Tongue (tissue), 3 donors: ENCODE measurements at places on chromosomes 11 and 22. TPM values are rescaled to one million over a fixed set of nuclear protein-coding genes. Genes with fewer than 3 reads are reported as not detected.

DNA sequence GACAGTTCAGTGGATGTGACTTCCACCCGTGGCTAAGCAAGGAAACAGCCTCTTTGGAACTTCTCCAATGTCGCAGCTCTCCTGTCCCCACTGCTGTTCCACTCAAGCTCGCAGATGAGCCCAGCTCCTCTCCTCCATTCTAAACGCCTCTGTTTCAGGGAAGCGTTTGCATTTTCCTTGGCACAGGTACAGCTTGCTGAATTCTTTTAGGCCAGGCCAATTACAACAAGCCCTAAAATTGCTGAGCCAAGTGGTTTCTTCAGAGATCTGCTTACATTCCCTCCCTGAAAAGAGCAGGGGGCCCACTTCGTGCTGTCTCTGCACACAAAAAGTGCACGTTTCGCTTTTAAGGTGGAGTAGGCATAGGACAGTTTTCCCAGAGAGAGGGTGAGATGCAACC, 91.5 kb upstream of the BLID start:
- DNase-seq = peak; percentile 94

- no peak for DNase-seq
Measured at GRCh38 chr11:2261436-2262230, 8.8 kb downstream of the ASCL2 start.

RGL4 gene
- total RNA-seq = not detected

- no peak for DNase-seq
Measured at GRCh38 chr22:42724062-42724461, 3.4 kb upstream of the A4GALT start.

DBX1 gene
- total RNA-seq = 2.3 TPM

- DNase-seq = no peak
Measured at GRCh38 chr11:80388130-80388529, 947.3 kb upstream of the TENM4 start.

- no peak for DNase-seq
Measured at GRCh38 chr11:118226781-118227180, 2.0 kb upstream of the JAML start.

DNA sequence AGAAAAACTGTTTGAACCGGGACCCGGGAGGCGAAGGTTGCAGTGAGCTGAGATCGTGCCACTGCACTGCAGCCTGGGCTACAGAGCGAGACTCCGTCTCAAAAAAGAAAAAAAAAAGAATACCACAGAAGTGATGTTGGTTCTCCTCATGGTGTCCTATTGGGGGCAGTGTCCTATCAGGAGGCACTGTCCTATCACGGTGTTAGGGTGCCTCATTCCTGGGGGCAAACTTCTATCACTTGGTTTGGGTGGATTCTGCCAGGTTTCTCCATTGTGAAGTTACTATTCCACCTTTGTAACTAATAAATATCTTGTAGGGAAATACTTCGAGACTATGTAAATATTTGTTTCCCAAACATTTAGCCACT, 19.6 kb downstream of the PRR14L start:
- no peak for DNase-seq

DNA sequence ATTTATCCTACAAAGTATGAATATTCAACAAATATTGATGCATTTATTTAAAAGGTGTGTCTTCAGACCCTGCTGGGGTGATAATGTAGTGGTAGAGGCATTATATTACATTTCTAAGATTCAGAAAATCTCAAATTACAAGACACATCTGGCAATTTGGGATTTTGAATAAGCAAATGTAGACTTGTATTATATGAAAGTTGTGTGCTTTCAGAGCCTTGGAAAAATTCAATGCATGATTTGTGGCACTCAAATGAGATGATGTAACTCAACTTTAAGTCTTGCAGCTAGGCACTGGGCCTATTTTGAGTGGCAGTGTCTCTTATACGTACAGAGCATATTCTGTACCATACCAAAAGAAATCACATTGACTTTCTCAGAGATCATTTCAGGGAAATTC, 214.4 kb downstream of the ETS1 start:
- no peak for DNase-seq

SLC22A9 gene
- total RNA-seq = not detected

DNA sequence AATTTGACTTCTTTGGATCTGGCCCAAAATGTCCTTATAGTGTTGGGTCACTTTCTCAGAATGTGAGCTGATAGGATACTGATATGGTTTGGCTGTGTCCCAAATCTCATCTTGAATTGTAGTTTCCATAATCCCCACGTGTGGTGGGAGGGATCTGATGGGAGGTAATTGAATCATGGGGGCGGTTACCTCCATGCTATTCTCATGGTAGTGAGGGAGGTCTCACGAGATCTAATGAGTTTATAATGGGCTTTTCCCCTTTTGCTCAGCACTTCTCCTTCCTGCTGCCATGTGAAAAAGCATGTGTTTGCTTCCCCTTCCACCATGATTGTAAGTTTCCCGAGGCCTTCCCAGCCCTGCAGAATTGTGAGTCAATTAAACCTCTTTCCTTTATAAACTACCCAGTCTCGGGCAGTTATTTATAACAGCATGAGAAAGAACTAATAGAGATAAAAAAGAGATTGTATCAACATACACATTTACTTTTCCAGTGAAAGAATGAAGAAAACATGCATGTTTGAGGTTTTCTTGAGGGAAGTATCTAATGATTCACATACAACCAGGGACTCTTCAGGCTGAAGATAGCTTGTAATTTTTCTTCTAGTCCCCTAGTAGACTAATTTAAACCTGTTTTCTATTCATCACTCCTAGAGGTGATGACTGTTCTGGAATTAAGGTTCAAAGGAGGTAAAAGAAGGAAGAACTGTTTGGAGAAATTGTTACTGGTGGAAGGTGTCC, 17.3 kb upstream of the CSTF3 start:
- DNase-seq = no peak

PRR33 gene
- total RNA-seq = 4.8 TPM

GRCh38 chr11:110772863-110773262, 60.6 kb upstream of the ARHGAP20 start:
- DNase-seq = no peak

GRCh38 chr22:32534252-32535235, 59.9 kb downstream of the FBXO7 start:
- DNase-seq = no peak

GRCh38 chr11:121559606-121560200, 106.9 kb upstream of the SORL1-AS1 start:
- DNase-seq = peak; percentile 79

GRCh38 chr22:46909237-46910030, 147.0 kb downstream of the TBC1D22A start:
- no peak for DNase-seq

DNA sequence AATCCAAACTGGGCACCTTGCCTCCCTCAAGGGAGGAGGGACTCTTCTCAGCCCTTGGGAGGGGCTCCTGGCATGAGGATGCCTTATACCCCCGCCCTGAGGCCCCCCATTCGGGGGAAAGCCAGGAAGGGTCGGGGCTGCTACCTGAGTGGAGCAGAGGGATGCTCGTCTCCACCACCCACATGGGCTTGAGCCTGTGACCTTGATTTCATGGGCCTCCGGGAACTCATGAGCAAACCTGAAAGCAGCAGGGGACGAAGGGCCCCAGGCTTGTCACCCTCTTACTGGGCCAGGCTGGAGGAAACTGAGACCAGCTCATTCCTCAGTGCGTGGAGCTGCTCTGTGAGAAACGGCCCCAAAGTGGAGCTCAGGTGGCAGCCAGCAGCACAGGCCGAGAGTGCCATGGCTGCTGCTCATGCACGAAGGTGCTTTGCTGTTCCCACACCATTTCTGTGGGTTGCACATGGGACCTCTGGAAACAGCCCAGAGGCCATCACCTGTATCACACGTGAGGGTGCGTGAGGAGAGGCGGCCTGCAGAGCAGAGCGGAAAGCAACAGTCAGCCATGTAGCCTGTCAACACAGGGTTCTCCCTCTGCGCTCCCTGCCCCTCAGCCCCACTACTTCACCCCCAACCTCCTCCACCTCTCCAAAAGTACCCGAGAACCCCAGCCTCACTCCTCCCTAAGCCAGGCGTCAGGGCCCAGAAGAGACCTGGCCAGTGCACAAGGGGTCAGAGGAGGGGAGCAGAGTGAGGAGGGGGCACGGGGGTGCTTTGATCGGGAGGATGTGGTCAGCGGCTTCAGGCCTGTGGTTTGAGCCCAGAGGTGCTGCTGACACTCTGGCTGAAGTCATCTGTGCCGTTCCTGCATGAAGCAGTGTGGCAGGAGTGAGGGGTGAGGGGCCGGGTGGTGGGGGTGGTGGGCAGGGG, 14.1 kb upstream of the IL2RB start:
- DNase-seq = no peak

MIAT gene
- total RNA-seq = 1.1 TPM

DNA sequence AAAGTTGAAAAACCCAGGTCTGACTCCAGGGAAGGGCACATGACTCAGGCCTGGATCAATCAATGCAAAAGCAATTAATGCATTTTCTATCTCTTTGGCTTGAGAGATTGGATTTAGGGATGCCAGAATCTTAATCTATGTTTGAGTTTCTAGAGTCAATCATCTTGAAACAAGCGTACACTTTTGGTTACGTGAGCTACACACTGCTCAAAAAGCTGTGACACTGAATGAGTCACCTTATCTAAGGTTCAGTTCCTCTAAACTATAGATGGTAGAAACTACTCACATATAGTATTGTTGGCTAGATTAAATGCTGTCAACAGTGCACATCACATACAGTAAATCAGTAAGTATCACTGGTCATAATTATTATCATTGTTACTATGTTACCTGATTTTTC, 24.2 kb downstream of the MRE11 start:
- DNase-seq = no peak

SHANK3 gene
- total RNA-seq = 10.1 TPM

GRCh38 chr11:130608287-130608686, 159.8 kb downstream of the ADAMTS15 start:
- no peak for DNase-seq

DNA sequence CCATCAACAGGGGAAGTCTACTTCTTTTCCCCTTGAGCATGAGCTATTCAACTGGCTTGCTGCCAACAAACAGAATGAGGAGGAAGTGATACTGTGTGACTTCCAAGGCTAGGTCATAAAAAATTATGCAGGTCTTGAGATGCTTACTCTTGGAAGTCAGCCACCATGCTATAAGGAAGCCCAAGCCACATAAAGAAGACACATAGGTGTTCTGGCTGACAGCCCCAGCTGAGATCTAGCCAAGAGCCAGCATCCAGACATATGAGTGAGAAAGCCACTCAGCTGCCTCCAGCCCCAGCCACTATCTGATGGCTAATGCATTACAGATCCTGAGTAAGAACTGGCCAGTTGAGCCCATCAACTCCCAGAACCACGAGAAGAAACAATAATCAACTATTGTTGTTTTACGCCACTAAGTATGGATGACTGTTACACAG, 31.0 kb upstream of the PPP2R1B start:
- peak; percentile 38 for DNase-seq

DNA sequence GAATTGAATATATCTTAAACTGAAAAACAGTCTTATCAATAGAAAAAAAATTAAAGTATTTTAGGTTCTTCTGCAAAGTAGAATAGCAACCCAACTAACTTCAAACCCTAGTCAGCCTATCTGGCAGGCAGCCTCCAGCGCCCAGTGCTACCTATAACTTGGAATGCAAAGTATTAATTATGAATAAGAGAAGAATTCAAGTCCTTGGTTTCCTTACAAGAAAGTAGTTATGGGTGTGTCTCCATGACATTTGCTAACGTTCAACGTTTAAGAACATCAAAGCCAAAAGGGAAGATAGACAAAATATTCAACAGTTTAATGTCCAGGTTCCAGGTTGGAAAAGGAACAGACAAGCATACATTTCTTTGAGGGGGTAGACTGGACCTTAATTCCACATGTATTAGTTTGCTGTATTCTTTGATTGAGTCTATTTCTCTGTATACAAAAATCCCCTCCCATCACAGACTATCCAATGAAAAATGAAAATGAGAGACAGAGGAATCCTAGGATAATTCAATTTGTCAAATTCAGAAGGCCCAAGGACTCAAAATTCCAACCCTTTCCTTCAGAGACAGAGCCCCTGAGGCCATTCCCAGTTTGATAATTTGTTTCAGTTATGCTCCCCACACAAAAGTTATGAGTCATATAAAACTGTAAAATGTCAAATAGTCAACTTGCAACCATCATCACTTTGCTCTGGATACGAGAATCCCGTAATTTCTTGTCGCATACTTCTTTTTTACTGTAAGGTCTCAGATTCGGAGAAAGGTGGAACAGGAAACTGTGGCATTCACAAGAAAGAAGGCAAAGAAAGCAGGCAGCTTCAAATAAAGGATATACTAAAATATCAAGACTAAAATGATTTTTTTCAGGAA, 83.7 kb upstream of the CHRM4 start:
- DNase-seq = no peak

TUB gene
- 26.2 TPM for total RNA-seq

GRCh38 chr11:112174789-112175598, at the start of gene BCO2:
Gene BCO2, plus strand, starts transcription at chr11:112175512. Its CDS starts 90 bp downstream, at chr11:112175602.
- peak; percentile 96 for DNase-seq

- peak; percentile 32 for DNase-seq
Measured at GRCh38 chr11:62931499-62932278, 10.5 kb upstream of the CHRM1 start.

TMEM191C gene
- total RNA-seq = not detected

BAIAP2L2 gene
- total RNA-seq = not detected

- no peak for DNase-seq
Measured at GRCh38 chr11:70314730-70315129, 44.2 kb downstream of the PPFIA1 start.

DNA sequence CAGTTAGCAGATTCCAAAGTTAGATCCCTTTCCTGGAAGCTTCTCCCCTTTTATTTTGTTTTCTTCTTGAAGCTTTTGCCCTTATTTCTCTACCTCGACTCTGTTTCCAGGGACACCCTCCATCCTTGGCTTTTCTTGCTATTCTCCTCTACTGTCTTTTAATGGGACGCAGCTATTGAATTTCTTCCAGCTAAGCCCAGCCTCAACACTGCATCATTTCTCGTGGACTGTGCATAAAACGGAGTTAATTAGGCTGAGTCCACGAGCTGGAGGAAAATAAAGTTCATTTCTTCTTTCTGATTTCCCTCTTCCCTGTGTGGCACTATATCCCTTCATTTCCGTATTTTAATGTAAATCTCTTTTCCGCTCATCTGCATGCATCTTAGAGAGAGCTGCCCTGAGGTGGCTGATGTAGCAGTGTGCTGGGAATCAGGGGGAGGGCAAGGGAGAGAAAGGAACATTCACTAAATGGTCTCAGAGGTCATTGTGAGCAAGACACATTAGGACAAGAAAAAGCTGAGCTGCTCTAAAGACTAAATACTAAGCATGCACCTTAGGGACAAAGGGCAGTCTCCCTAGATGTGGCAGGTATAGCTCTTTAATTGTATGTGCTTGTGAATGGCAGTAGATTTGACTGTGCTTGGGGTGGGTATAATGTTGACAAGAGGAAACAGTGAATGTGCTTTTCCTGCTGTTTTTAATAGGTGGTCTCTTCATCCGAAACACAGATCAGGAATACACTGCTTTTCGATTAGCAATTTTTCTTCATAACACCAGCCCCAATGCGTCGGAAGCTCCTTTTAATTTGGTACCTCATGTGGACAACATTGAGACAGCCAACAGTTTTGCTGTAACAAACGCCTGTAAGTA, 1.9 kb downstream of the GRIA4 start:
- DNase-seq = peak; percentile 7

- DNase-seq = peak; percentile 85
Measured at GRCh38 chr11:86990031-86990430, 34.8 kb upstream of the FZD4 start.
